Activated T-cell treated with anti-CD3 and anti-CD28 coated beads for 48 hours (primary cell): ENCODE measurements at places on chromosomes 7 and 10.

- DNase-seq: no peak
Measured at GRCh38 chr10:103776878-103777591, 78.3 kb downstream of the SH3PXD2A start.

DNA sequence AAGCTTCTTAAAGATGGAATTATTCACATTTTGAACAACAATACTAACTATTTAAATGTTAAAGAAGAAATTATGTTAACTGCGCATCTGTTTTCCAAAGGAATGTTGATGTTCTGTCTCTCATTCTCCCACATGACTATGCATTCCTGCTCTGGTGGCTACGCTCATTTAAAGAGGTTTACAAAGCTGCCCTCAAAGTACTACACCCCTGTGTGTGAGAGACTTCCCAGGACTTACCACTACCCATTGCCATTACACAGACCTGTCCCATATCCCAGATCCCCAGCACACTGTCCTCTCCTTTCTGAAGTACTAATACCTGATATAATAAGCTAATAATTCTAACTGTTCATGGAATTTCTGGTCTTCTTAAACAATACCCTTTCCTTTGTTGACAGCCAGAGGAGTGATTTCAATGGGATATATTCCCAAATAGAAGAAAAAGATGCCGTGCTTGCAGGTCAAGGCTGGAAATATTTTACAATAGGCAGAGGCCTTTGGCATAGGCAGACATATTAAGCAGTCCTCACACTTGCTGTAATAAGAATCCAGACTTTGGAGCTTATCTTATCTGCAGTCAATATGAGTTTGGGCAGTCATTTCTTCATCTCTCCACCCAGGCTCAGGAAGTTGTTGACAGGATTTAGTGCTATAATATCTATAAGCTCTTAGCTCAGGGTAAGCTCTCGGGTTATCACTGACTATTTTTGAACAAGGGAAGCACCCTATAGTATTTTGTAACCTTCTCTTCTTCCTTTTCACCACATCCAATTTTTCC lies 12.2 kb downstream of the LIPF start:
- no peak for DNase-seq

DNA sequence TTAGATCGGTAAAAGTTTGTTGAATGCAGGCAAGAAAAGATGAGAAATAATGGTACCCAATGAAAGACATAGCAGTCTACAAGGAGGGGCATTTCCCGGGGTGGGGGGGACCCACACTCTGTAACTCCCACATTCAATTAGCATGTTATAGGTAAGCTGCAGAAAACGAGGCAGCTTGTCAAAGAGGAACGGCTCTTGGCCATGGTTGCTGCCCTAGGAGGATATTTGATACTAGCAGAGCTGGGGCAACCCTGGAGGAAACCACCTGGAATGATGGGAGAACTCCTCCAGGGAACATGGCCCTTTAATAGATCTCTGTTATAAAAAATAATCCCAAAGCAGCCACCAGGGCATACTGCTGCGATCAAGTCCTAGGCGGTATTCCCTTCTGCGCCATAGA lies 98.5 kb downstream of the EGFR start:
- no peak for DNase-seq

DNA sequence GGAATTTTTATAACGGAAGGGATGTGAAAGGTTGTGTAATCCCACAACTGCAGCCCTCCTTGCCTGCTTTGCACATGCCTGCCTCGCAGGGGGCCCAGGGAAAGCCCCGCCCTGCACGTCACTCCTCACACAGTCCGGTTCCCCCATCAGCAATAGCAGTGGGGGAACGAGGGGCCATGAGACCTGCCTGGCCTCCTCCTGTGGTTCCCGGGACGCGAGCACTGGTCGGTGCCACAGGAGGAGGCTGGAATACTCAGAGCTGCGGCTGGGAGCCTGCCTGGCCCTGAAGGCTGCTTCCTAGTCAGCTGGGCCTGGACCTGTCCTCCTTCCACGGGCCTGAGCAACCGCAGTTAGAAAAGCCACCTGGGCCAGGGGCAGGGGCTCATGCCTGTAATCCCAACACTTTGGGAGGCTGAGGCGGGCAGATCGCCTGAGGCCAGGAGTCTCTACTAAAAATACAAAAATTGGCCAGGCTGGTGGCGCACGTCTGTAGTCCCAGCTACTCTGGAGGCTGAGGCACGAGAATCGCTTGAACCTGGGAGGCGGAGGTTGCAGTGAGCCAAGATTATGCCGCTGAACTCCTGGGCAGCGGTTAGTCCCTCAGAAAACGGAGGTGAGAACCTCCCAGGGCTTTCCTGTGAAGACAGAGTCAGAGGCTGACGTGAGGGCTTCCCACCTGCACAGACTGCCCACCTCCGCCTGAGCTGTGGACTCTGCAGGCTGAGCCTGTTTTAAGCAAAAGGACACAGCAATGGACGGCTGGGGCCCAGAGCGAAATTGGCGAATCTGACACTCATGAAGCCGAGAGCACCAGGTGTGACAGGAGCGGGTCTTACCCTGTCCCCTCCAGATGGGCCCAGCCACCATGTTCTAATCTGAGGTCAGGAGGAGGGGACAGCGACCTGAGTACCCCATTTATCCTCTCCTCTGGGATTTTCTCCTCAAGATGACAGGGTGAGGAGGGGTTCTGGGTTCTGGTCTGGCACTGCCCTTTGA lies 52.9 kb downstream of the VIPR2 start:
- DNase-seq: no peak

GRCh38 chr7:43693687-43694398 lies 35.5 kb downstream of the COA1 start:
- no peak for DNase-seq

GRCh38 chr7:32594965-32595490 lies 99.7 kb downstream of the AVL9 start:
- DNase-seq: no peak

DNA sequence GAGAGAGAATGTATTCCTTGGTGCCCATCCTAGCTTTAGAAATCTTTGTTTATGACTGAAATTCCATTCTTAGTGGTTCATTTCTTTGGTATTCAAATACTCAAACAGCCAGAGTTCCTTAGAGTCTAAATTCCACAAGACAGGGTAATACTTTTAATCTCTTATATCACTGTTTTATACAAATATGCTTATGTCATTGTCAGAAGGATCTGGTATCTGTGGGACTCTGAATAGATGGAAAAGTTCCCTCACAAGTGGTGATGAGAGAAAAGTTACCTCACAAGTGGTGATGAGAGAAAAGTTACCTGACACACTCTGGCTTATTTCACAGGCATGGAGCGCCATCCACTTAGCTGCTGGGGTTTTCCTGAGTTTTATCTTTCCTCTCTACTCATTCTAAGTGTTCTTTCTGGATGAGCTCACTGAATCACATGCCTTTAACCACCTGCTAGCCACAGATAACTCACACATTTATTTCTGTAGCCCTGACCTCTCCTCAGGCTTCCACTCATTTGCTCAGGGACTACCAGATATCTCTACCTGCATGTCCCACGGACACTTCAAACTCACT lies 784.0 kb downstream of the SUGCT start:
- no peak for DNase-seq
